ENCODE measurements at places on chromosomes 1 and 21. TPM values are rescaled to one million over a fixed set of nuclear protein-coding genes. Genes with fewer than 3 reads are reported as not detected.

RAB42 gene
- total RNA-seq: 1.5 TPM

KLF17 gene
- total RNA-seq: not detected

DNA sequence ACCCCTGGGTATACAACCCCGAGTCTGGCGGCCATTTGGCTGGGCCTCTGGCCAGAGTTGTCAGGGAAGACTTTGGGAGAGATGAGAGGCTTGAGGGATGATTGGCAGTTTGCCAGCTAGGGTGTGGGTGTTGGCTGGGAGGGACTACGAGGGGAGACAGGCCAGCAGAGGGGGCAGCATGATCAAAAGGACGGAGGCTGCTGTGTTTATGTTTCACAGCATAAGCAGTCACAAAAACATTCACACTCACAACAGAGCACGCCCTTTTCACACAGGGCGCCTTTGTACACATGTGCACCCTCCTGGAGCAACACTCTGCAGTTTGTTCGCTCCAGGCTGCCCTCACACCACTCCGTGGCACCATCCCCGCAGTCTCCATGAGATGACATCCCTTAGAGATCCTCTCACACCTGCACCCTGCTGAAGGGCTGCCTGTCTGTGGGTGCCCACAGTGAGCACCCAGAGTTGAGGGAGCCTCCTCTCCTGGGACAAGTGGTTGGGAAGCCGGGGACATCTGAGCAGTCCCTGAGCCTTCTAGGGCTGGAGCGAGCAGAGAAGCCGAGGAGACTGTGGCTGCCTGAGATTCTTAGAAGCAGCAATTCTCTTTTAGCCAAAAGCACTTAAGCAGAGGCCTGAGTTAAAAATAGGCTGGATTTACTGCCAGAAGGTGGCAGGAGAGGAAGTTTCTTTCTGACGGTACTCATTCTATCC lies 15.4 kb downstream of the EFNA3 start:
- DNase-seq: no peak
- no peaks in the 10 kb centered on the region for H3K27me3 ChIP-seq
- H3K4me3 ChIP-seq: no peak overlapping the region
- H3K27ac ChIP-seq: peak overlapping the region; percentile 43
- no peaks in the 10 kb centered on the region for H3K4me1 ChIP-seq
- no peaks in the 10 kb centered on the region for H3K36me3 ChIP-seq

- H3K4me1 ChIP-seq: no peaks in the 10 kb centered on the region
- no peaks in the 10 kb centered on the region for H3K27me3 ChIP-seq
- H3K36me3 ChIP-seq: no peaks in the 10 kb centered on the region
- no peak overlapping the region for H3K27ac ChIP-seq
- no peak overlapping the region for H3K4me3 ChIP-seq
Measured at GRCh38 chr1:46535063-46535462, 16.4 kb downstream of the KNCN start.

CRP gene
- not detected for total RNA-seq

NGF gene
- 5.1 TPM for total RNA-seq

- DNase-seq: no peak
- no peak overlapping the region for H3K4me3 ChIP-seq
- no peaks in the 10 kb centered on the region for H3K4me1 ChIP-seq
- H3K27ac ChIP-seq: peak overlapping the region; percentile 26
Measured at GRCh38 chr1:59506952-59507351, 210.1 kb downstream of the FGGY start.

DNA sequence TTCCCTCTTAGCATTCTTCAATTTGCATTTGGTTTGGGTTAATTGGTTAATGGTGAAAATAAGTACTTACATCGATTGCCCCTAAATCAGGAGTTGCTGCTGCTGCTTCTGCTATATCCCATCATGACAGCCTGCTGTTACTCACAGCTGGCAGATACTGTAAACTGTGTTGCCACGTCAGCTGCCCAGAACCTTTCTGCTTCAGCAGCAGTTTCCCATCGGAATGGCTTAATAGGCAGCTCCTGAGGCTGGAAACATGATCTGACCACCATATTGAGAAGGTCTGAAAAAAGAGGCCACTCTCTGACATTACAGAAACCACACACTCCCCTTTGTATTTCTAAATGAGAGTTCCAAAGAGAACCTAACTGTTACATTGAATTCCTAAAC lies 14.3 kb upstream of the SEC16B start:
- peak; percentile 70 for DNase-seq
- H3K27ac ChIP-seq: no peak overlapping the region
- no peak overlapping the region for H3K4me3 ChIP-seq
- no peaks in the 10 kb centered on the region for H3K36me3 ChIP-seq
- no peaks in the 10 kb centered on the region for H3K27me3 ChIP-seq
- H3K4me1 ChIP-seq: no peaks in the 10 kb centered on the region

DNA sequence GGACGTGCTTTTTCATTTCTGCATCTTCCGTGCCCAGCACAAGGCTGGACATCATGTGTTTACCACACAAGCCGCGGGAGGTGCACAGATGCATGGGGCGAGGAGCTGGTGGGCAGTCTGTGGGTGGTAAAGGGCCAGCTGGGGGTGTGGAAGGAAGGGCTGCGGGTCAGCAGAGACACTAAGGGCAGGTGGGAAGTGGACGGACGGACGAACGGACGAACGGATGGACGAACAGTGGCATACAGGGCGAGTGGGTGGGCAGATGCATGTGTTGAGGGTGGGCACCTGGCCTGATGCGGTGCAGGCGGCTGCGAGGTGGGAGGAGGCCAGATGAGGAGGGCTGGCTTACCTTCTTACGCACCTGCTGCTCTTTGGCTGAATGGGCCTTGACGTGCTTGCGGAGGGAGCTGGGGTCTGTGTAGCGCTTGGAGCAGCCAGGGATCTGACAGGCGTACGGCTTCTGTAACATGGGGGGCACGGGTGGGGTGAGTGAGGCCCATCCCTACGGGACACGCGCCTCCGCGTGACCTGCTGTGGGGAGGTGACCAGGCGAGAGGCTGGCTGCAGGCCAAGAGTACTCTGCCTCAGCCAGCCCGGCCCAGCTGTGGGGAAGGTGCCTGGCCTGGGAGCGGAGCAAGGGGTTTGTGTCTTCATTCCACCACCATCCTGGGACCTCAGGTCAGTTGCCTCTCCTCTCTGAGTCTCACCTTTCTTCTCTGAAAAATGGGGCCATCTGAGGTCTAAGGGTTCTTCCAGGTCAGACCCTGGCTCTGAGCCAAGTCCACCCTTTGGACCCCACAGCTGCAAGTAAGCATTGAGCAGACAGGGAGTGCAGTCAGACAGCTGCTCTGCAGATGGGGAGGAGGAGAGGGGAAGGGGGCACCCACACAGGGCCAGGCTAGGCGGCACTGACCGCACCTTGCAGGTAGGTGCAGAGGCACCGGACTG lies 65.5 kb downstream of the DMRTB1 start:
- H3K27ac ChIP-seq: no peak overlapping the region
- no peaks in the 10 kb centered on the region for H3K27me3 ChIP-seq
- H3K36me3 ChIP-seq: no peaks in the 10 kb centered on the region
- no peak for DNase-seq

DNA sequence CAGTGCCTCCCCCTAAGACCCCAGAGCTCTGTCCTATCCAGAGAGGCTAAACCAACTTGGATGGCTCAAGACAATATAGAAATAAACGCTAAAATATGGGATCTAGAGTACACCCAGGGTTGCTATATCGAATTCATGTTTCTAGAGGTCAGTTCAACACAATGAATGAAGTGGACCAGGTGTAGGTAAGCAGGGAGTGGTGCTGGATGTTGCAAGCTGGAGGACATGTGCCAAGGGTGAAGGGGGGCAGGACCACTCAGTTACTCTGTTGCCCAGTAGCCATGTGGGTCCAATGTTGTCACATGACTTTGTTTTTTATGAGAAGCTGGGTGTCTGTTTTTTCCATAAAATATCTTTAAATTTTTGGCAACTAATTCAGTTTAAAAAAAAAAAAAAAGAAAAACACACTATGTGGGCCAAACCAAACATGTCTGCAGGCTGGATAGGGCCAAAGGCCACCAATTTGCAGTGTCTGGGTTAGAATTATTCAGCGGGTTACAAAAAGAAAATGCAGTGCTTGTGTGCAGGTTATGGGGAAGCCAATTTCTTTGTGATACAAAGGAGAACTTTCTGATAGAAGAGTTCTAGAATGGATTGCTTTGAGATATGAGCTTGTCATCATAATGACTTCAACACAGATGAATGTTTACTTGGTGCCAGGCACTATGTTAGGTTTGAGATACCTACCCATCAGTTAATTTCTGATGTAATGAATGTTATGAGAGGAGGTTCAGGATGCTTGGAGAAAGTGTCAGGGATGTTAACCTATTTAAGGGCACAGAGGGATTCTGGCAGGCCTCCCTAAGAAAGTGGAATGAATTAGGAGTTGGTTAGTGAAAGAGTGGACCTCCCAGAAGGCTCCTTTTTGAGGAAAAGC lies 8.9 kb downstream of the CACHD1 start:
- no peak overlapping the region for H3K4me3 ChIP-seq
- no peak overlapping the region for H3K27ac ChIP-seq
- no peaks in the 10 kb centered on the region for H3K4me1 ChIP-seq
- no peak for DNase-seq
- H3K27me3 ChIP-seq: no peaks in the 10 kb centered on the region
